CD4-positive, alpha-beta T cell treated with Interleukin-10 for 1 hour (primary cell): ENCODE measurements at places on chromosomes 16 and 17.

DNA sequence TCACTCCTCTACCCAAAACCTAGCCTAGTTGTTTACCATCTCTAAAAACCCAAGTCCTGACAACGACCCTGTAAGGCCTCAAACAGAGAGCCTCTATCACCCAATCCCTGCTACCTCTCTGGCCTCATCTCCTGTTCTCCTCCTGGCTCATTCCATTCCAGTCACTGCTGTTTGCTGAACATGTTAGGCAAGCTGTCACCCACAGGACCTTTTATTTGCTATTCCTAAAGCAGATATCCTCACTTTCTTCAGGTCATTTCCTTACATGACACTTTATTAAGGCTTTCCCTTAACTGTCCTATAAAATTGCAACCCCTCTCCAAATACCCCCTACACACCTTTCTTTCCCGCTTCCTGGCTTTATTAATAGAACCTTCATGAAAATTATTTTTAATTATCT is 85.1 kb downstream of the KANSL1 start:
- no peak for DNase-seq

- DNase-seq = no peak
These were observed 436.2 kb upstream of the ZFHX3 start for GRCh38 chr16:73483934-73484711.

DNA sequence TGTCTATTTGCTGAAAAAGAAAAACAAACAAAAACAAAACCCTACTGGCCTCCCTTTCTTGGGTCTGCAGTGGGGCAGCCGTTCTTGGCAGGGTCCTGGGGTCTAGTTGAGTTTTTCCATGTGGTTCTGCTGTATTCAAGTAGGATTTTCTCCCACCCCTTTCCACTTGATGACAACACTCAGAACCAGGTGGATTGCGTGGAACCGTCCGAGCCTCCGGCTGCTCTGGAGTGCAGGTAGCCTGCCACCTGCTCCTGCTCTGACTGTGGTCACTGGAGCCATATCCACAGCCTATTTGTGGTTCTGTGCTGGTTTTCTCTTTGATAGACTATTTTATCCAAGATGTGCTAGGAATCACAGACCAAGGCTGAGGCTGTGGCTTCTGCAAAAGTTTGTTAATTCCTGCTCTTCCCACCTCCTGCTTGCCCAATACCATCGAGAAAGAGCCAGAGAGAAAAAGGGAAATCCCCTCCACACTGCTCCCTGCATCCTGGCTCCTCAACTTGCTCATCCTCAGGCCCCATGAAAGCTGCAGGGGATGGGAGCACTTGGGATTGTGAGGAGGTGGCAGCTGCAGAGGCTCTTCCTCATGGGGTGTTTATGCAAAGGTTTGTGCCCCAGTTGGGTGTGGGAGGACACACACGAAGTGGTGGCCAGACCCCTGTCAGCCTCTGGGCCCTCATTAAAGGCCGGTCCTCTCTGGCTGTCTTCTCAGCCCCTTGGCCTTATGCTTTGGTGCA is 377.8 kb upstream of the TNRC6C start:
- no peak for DNase-seq

GRCh38 chr16:66976746-66977145 is 11.6 kb upstream of the CES4A start:
- DNase-seq = no peak

GRCh38 chr17:69390795-69391501 is 23.5 kb upstream of the MAP2K6 start:
- DNase-seq = no peak

DNA sequence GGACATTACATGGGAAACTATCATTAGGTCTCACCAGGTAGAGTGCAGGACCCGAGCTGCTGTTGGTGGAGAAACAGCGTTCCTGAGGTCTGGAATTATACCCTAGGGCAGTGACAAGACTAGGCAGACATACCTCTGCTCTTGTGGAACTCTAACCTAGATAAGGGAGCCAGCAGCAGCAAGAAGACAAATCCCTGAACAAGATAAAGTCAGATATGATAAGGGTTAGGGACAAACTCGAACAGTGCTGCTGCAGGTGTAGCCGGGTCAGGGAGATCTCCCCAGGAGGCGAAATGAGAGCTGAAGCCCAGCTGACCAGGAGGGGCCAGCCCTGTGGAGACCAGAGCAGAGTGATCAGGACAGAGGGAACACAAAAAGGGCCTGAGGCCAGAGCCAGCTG is 34.7 kb downstream of the ARSG start:
- DNase-seq = no peak

DNA sequence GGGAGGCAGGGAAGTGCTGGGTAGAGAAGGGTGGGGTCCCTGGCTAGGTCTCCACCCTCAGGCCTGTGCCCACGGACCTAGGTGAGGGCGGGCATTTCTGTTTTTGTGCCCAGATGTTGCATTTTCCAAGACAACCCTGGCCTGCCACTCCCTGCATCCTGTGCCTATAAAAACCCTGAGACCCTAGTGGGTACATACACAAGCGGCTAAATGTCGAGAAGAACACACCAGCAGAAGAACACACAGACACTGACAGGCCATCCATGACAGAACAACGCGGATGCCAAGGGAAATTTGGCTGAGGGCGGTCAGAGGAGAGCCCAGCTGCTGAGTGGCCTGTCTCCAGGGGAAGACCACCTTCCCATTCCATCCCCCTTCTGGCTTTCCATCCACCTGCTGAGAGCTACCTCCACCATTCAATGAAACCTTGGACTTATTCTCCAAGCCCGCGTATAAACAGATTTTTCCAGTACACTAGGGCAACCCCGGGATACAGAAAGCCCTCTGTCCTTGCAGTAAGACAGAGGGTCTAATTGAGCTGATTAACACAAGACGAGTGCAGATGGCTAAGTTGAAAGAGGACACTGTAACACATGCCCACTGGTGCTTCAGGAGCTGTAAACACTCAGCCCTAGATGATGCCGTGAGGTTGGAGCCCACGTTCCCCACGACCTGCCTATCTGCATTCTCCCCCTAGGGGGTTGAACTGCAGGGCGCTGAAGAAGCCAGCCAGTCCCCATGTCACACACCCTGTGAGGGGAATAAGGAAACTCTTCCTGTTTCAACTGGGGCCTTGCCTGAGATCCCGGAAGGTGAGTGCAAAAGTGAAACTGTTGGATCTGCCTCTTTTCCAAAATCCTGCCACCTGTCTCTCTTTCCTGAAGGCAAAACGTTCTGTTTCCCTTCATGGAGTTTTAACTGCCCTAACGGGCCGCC is 147.2 kb upstream of the COX10 start:
- DNase-seq = no peak

DNA sequence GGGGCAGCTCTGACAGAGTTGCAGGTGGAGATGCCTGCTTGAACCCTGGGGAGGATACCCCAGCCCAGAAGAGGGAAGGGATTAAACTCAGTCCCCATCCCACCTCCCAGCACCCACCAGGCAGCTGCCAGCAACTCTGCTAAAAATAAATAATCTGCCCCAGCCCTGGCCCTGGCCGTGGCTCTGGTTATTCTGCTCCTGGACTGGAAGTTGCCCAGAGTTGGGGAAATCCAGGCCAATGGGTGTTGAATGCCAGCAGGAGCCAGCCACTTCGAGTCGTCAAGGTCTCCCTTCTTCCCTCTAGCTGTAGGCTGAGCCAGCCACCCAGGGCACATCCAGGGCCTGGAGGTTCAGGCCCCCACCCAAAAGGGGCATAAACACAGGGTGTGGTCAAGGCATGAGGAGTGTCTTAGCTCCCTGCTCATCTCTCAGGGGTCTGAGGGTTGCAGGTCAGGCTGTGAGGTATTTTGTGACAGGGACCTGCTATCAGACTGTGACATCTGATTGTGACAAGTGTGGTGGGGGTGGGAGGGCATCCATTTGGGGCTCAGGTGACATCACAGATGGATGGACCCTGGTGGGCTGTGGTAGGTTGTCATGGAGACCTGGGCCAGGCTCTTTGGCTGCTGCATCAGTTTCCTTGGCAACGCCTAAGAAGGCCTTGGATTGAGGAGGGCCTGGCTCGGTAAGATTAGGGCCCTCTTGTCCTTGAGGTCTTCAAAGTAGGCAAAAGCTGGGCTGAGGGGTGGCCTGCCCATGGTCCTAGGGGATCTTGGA is 1.0 kb upstream of the RRAD start:
- DNase-seq = no peak

DNA sequence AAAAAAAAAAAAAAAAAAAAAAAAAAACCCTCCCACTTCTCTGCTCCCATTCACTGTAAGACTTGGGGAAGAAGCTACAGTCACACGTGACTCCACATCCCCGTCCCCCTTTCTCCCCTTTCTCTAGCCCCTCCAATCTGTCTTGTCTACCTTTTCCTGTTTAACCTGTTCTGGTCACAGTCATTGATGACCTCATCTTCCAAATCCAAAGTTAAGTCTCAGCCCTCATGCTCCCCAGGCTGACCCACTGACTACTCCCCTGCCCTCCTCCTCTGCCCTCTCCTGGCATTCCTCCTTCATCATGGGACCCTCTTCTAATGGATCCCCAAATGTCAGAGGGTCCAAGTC is 1.6 kb upstream of the CDH5 start:
- no peak for DNase-seq

DNA sequence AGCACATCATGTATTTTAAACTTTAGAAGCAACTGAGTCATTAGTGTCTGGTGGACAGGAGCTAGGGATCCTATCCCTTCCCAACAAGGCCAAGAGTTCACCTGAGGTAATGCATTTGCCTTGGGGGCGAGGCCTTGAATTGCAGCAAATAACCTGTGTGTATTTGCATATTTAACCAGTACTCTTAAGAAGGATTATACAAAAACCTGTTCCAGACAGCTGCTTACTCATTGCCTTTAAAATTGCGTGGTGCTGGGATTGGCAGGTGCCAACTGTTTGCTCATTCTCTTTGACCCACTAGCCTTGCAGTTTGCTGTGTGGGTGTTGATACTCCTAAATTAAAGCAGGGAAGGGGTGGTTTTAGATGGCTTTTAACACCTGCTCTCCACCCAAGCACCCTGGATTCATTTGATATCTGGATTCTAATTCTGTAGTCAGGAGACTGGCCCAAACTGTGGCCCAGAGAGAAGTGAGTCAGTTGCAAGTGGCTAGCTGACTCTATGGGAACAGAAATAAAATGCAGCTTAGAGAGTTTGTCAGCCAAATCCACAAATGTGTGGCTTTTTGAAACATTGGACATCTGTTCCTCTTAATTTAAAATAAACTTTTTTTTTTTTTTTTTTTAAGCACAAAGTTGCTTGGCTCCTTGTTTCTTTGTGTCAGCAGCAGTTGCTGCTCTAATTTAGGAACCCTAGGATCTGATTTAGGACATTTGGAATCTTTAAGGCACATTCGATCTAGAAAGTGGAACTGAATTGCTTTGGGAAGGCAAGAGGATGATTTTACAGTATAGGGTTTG is 46.9 kb downstream of the TUBD1 start:
- DNase-seq = peak; percentile 39

GRCh38 chr16:69324585-69325253 is 5.7 kb downstream of the PDF start:
- DNase-seq = no peak

DNA sequence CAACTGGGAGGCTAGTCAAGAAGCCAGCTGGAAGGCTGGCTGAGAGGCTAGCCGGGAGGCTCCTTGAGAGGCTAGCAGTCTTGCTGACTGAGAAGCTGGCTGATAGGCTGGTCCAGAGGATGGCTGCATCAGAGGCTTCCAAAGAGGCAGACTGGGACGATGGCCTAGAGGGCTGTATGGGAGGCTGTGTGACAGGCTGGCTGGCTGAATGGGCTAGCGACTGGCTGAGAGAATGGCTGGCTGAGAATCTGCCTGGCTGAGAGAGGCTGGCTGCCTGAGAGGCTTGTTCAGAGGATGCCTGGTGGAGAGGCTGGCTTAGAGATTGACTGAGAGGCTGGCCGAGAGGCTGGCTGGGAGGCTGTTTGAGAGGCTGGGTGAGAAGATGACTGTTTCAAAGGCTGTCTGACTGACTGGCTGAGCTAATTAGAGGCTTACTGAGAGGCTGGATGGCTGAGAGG is 34.8 kb upstream of the ACSM2B start:
- no peak for DNase-seq

DNA sequence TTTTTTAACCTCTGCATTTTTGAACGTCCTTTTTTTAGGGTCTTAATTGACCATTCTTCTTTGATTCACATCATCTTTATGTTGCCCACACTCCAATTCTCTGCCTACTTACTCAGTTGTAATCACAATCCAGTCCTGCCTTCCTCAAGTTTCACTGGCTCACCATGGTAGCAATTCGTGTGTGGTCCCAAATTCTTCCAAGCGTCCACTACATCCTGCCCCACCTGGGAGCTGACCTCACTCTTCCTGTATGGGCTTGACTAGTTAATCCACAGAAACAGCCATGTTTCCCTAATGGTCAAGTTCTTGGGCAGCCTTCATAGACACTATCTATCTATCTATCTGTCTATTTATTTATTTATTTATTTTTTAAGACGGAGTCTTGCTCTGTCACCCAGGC is 7.1 kb downstream of the TLCD2 start:
- no peak for DNase-seq

- no peak for DNase-seq
These were observed 250.8 kb upstream of the SOX9 start for GRCh38 chr17:71869841-71870545.

DNA sequence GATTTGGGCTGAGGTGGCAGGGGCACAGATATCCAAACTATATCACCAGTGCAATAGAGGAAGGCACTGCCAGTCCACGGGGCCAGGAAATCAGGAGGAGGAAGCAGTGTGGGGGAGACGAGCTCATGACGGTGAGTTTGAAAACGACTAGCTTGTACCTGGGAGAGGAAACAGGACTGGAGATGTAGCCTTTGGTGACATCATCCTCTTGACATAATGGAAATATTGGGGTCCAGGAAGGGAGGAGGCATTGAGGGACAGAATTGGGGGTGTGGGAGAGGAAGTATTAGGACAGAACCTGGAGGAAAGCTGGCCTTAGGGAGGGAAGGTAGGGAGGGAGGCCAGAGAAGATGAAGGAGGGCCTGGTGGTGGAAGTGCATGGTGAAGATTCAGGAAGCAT is 109.1 kb downstream of the RGS9 start:
- no peak for DNase-seq

- DNase-seq = no peak
These were observed 72.7 kb downstream of the NT5M start for GRCh38 chr17:17375841-17376240.

GRCh38 chr17:28747051-28747691 is 3.4 kb downstream of the TRAF4 start:
- DNase-seq = no peak

DNA sequence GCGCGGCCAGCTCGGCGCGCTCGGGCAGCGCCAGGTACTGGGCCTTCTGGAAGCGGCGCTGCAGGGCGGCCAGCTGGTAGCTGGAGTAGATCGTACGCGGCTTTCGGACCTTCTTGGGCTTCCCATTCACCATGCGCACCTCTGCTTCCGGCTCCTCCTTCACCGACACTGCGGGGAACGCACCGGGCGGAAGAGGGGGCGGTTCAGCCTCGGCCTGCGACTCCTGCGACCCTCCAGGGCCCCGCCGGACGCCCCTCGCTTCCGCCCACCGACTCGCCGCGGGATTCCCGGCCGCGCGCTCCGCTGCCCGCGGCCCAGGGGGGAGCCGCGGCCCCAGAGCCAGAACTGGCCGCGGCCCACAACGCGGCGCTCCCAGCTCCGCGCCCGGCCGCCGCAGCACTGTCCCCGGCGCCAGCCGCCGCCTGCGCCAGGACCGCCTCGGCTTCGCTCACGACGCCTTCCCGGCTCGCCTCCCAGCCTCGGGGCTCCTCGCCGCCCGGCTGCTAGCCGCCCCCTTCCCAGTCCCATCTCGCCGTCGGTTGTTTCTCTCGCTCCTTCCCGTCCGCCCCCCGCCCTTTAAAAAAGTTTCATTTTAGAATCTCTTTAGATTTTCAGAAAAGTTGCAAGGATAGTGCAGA is 1.5 kb downstream of the DLX3 start:
- no peak for DNase-seq
